ENCODE measurements at places on chromosomes 2 and 18. TPM values are rescaled to one million over a fixed set of nuclear protein-coding genes. Genes with fewer than 3 reads are reported as not detected.

Gene AQP4
- 0.27 TPM for total RNA-seq

Gene GAD1
- total RNA-seq, result not detected

- DNase-seq, result no peak
Observed at GRCh38 chr2:217807753-217808152, 195.0 kb downstream of the TNS1 start.

- DNase-seq, result no peak
Observed at GRCh38 chr18:10916387-10916786, 233.0 kb downstream of the PIEZO2 start.

- no peak for DNase-seq
Observed at GRCh38 chr18:75681538-75682115, 254.1 kb upstream of the SMIM21 start.

GRCh38 chr2:236021499-236022057 is 146.6 kb downstream of the GBX2 start:
- DNase-seq, result no peak

GRCh38 chr2:112768432-112768831 is 4.0 kb upstream of the CKAP2L start:
- no peak for DNase-seq

- DNase-seq, result no peak
Observed at GRCh38 chr2:239983004-239983778, 42.0 kb downstream of the NDUFA10 start.

- DNase-seq, result no peak
Observed at GRCh38 chr2:9519250-9519649, 36.4 kb downstream of the ADAM17 start.

Gene EIF4E2
- 42.5 TPM for total RNA-seq

- DNase-seq, result no peak
Observed at GRCh38 chr2:79711098-79711497, 198.2 kb downstream of the CTNNA2 start.

DNA sequence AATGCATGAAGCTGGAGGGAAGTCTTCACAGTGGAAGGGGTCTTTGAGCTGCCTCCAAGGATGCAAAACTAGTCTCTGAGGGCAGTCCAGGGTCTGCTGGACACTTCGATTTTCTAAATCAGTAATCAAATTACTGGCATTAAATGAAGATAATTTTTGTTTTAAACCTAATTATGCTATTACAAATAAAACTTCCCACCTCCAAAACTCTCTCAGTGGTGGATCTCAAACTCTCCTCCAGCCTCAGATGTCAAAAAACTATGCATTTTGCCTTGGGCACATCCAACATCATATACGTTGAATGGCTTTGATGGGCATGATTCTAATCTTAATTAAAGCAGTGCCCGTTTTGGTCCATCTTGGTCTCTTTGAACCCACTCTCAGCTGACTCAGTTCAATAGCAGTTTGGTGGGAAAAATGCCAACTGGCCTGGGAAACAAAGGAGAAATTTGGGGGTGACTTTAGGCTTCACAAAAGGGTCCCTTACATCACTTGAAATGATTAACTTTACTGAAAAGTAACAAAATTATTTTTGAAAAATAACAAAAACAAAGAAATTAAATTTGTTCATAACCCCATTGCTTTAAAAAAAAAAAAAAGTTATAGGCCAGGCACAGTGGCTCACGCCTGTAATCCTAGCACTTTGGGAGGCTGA is 5.9 kb upstream of the MYCN start:
- DNase-seq, result no peak

DNA sequence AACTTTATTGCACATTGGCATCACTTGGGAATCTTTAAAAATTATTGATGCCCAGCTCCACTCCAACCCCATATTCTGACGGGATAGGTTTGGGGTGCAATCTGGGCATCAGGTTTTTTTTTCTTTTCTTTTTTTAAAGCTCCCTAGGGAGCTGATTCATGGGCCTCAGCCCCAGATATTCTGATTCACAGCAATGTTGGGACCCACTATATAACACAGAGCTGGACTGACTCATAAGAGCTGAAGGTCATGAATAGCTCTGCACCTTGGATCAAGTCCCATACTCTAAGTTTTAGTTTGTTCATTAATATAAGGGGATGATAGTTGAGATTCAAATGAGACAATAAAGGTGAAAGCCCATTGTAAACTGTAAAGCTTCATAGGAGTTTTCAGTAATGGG is 191.1 kb upstream of the REV1 start:
- no peak for DNase-seq

- DNase-seq, result no peak
Observed at GRCh38 chr18:37965572-37965970, 400.0 kb upstream of the CELF4 start.

DNA sequence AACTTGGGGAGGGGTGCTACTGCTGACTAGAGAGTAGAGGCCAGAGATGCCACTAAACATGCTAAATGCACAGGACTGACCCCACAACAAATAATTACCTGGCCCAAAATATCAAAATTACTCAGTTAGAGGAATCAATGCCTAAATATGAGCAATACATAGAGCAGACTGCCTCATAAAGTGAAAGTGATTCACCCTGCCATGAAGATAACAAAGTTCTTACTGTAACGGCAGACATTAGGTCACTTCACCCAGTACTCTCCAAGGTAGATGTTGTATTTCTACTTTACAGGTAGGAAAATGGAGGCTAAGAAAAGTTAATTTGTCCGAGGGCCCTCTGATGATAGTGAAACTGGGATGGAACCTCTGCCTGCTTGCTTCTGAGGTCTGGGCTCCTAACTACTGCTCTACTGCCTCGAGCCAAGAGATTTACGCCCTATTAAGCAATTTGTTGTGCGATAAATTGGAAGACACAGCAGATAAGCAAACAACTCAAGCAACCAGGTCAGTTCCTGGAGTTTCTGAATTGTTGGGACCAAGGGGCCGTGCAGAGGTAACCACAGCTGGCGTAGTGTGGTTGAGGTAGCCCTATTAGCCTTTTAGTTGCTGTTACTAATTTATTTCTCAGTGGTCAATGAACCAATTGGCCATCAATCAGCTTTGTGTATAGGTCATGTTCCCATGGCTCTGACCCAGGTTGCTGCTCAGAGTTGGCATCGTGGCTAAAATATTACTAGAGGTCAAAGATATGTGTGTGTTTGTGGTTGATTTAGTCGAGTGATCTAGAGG is 4.8 kb downstream of the DHRS9 start:
- DNase-seq, result no peak

Gene RGPD3
- 2.2 TPM for total RNA-seq

- no peak for DNase-seq
Observed at GRCh38 chr2:151333083-151333482, 24.3 kb upstream of the TNFAIP6 start.

DNA sequence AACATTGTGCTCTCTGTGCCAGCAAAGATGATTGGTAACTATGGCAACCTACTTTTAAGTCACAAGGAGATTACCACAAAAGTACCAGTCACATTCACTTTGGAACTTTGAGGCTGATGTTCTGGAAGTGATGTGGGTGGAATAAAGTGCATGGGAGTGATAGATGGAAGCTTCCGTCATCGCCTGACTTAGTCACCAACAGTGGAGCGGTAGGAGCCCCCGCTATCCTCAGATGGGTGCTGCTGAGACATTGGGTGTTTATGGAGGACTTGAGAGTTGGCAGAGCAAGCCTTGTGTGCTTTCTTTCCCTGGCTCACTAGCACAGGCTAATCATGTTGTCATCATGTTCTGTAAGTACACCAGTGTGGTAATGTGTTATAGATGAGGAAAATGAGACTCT is 4.6 kb downstream of the PPP1R7 start:
- no peak for DNase-seq

DNA sequence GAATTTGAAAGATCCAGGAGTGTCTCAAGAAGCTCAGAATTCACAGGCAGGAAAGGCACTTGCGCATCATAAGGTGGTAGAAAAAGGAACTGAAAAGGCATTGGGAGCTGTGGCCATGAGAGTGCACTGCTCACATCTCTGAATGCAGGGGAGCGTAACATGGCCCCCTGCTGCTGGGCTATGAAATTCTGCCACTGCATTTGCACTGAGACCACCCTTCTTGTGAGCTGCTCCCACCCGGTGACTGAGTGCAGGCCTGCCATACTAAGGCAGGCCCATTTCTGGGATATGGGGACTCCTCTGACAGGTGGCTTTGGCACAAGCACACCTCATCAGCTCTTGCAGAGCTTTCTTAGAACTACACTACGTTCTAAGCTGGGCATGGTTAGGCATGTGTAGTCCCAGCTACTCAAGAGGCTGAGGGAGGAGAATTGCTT is 25.3 kb upstream of the STARD7 start:
- peak; percentile 14 for DNase-seq

- no peak for DNase-seq
Observed at GRCh38 chr2:37593024-37593423, 78.4 kb downstream of the CDC42EP3 start.

GRCh38 chr2:6072276-6072675 is 380.1 kb downstream of the SOX11 start:
- no peak for DNase-seq
